ENCODE measurements at places on chromosomes 4 and X.

DNA sequence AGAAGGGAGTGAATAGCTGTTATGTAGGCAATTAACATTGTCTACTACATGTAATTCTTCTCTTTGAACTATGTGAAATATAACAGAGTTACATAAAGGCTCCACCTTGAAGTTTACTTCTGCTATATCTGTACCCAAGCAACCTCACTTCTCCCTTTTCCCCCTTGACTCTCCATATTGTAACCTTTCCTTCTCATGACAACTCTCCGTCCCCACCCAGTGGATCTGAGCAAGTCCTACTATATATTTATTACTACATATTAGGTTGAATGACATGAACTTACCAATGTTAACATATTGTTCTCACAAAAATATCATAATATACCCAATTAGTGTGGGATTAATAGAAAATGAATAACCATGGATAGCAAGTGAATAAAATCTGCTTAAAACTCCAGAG lies 93.2 kb upstream of the ATP8A1 start:
- no peak for DNase-seq

DNA sequence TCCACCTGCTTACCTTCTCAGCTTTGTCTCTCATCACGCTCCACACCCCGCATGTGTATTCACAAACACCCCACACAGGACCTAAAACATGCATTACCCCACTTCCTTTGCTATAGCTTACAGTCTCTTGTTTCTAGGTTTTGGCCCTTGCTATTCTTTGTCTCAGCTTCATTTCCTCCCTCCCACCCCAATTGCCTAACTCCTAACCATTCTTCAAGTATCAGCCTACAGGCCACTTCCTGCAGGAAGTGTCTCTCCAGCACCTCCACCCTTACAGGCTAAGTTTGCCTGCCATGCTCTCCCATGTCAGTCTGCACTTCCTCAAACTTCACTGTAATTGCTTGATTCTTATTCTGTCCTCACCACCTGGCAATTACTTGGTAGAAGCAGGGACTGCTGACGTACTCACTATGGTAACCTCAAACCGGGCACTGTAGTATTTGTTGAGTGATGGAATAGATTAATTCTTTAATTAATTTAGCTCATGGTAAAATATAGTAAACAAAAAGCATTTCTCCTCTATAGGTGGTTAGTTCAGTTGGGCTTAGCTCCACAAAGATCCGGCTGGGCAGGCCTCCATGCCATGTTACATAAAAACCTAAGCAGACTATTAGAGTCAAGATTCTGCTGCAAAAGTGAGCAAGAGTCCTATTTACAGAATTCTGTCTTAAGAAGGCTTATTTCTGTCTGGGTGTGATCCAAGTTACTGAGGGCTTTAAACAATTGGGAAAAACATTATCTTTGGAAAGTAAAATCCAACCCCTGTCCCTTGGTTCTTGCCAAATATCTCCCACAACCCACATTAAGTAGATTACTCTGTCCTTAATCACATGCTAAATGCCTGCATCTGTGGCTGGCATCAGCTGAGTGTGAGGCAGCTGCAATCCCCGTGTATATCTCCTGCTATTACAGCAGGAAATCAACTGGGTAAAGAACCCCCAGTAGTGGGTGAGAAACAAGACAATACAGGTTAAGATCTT lies 124.7 kb upstream of the CPEB2 start:
- peak; percentile 33 for DNase-seq

DNA sequence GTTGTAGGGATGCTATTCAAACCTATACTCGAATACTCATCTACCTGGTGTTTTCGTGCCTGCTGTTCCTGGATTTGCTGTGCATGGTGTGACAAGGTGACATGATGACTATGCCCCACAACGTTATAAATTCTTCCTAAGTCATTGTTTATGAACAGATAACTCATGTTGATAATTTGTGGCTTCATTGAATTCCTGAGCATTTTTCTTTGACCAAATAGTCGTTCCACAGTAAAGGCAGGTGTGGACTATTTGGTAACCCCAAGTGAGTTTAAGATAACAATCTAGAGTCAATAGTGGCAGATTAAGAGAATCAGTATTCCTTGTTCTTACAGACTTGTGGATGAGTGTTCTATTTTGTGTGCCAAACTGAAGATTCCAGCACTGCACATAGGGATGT lies 59.9 kb downstream of the SNX25 start:
- DNase-seq = no peak

DNA sequence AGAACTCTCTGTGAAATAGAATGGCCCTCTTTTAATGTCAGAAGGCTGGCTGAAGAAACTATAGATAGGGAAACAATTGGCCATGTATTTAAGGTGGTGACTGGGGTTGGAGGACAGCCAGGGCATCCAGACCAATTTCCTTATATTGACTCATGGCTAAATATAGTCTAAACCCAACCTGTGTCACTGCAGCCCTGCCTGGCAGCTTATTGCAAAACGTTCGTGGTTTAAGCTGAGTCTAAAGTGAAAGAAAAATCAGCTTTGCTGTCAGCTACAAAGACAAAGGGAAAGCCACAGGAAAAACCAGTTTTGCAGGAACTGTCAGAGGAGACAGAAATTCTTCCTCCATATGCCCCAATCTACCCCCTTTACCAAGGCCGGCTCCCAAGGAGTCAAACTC lies 902.8 kb upstream of the NDST4 start:
- DNase-seq = no peak

GRCh38 chr4:142316025-142316424 lies 530.1 kb downstream of the INPP4B start:
- DNase-seq = no peak

DNA sequence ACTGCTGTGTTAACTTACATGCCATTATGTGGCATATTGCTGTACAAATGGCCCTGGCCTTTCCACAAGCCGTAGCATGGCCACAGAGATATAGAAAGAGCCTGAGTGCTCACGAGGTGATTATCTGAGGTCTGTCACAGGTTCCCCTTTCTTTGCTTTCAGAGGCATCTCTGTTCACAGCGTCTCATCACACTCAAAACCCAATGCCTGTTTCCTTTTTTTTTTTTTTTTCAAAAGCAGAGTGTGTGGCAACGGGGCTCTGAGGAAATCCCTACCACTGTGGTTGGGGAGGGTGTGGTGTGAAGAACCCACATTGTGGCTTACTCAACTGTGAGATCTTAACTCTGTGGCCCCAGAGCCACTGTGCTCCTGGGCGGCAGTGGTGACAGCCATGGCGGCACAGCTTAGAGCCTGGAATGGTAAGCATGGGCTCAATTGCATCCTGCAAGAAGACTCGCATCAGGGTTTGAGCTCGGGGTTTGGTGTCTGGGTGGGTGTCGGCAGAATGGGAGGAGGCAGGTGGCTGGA lies 30.8 kb downstream of the RTL5 start:
- DNase-seq = peak; percentile 23

DNA sequence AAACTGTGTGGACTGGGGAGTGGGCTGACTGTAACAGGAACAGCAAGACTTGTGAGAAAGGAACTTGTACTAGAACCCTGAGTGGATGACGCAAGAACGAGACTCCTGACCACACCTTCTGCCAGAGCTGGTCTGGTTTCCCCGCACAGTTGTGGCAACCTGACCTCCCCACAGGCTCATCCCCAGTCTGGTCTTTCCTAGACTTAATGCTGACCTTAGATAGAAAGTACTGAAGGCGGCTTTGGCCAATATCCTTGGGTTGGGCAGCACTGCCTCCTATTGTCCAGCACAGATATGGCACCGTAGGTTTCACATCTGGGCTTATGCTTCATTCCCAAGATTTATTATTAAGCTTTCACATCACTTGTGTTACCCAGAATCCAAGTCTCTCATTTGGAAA lies 137.8 kb upstream of the FRG1 start:
- DNase-seq = no peak

Data from left cardiac atrium (tissue), 4 donors.